ENCODE measurements at places on chromosomes 4 and X. TPM values are rescaled to one million over a fixed set of nuclear protein-coding genes. Genes with fewer than 3 reads are reported as not detected.

Gene UFSP2
- total RNA-seq = 14.5 TPM

Gene PCDH10
- not detected for total RNA-seq

Gene CITED1
- total RNA-seq = 0.52 TPM

GRCh38 chrX:110851780-110852179, 56.2 kb upstream of the CHRDL1 start:
- no peak for DNase-seq

DNA sequence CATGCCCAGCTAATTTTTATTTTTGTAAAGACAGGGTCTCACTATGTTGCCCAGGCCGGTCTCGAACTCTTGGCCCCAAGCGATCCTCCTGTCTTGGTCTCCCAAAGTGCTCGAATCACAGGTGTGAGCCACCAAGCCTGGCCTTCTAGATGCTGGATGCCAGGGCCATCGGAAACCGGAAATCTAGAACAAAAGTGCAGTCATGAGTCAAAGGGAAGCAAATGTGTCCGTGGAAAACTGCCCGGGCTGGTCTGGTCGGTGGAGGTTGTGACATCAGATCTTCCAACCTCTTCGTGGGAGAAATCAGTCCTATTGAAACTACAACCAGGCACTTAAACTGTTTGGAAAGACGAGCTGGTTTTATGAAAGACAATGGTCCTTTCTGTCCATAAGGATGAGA, 92.3 kb upstream of the SHOX start:
- DNase-seq = no peak

GRCh38 chrX:98409867-98410266, 1526.2 kb downstream of the RPA4 start:
- no peak for DNase-seq

DNA sequence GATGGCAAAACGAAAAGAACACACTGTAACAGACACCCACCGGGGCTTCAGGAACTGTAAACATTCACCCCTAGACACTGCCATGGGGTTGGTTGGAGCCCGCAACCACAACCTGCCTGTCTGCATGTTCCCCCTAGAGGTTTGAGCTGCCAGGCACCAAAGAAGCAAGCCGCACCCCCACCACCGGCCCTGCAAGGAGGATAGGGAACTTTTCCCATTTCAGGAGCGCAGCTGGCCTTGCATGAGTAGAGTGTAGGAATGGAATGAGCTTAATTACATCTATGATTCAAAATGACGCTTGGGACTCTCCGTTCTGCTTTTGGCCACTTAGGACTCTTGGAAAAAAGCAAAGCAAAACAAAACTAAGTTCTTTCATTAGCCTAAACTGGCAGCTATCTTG, 243.6 kb upstream of the CTSO start:
- DNase-seq = no peak

- no peak for DNase-seq
These were observed 1.4 kb downstream of the CCNI start for GRCh38 chr4:77074381-77074831.

DNA sequence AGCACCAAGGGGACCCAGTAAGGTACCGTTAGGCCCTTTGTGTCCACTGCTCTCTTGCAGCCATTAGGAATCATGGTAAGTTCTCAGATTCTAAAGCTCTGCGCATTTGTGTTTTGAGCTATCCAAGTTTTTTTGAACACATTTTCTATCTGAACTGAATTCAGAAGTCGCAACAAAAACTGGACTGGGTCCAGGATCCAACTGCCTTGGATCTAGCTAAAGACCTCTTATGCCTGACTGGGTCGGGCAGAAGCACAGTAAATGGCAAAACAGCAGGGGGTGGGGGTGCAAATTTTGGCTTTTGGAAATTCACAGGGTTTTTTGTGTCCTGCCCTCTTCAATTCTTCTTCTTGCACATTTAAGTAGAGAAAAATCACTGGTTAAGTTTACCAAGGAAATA, 30.0 kb downstream of the RCHY1 start:
- no peak for DNase-seq

DNA sequence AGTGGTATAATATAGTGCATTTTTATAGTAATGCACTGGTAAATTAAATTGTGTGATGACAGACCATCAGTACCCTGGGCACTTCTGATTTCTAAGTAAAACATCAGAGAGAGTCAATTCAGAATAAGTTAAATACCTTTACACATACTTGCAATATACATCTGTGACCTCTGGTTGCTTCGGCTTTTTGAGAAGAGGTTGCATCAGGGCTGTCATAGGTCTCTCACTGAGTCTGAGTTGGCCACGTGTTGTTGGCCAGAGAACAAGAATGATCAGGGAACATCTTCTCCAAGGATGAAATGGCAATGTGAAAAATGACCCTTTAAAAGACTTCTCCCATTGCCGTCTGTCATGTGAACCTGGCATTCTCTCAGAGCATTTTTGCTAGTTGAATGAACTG, 36.9 kb upstream of the PUDP start:
- DNase-seq = no peak

DNA sequence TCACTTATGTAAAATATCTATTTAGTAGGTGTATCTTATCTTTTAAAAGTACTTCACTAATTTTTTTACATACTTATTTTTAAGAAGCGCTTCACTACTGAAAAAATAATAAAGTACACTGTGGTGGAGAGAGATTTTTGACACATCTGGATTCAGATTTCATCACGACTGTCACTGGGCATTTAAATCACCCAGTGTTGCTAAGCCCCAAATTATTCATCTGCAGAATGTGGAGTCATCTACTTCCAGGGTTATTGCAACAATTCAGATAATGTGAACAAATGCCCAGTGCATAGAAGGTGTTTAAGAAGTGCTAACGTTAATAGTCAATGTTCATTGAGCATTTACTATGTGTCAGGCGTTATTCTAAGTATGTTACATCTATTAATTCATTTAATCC, 41.8 kb downstream of the AASDH start:
- no peak for DNase-seq

- DNase-seq = peak; percentile 18
These were observed 6.4 kb downstream of the PPEF2 start for GRCh38 chr4:75895744-75896314.

DNA sequence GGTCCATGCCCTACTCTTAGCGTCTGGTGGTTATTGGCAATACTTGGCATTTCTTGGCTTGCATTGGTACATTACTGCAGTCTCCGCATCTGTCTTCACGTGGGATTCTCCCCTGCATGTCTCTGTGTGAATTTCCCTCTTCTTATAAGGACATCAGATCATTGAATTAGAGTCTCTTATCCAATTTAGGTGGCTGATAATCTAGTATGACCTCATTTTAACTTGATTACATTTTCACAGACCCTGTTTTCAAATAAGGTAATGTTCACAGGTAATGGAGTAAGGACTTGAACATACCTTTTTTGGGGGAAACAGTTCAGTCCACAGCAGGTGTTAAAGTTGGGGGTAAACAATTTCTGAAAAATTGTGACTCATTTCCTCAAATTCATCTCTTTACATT, 16.6 kb downstream of the KIAA0232 start:
- DNase-seq = no peak

DNA sequence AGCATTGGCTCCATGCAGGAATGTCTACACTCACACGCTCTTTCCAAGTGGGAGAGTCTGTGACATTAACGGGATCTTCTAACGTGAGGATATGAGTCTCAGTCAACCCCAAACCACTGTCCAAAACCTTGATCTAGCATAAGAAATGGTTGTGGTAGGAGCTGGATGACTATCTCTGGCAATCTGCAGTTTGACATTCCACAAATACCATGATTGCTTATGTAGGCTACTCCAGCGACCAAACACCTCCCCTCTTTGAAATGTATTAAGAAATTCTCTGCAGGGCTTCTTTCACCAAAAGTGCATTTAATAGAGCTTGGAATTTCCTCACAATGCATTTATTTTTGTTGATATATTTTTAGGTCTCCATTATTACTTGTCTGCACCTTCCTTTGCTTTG, 14.1 kb upstream of the STX18 start:
- DNase-seq = no peak

- DNase-seq = peak; percentile 95
These were observed 12.0 kb downstream of the ACOX3 start for GRCh38 chr4:8428288-8429097.
